OCI-M1 (cell line): ENCODE measurements at places on chromosomes 13 and 19.

DNA sequence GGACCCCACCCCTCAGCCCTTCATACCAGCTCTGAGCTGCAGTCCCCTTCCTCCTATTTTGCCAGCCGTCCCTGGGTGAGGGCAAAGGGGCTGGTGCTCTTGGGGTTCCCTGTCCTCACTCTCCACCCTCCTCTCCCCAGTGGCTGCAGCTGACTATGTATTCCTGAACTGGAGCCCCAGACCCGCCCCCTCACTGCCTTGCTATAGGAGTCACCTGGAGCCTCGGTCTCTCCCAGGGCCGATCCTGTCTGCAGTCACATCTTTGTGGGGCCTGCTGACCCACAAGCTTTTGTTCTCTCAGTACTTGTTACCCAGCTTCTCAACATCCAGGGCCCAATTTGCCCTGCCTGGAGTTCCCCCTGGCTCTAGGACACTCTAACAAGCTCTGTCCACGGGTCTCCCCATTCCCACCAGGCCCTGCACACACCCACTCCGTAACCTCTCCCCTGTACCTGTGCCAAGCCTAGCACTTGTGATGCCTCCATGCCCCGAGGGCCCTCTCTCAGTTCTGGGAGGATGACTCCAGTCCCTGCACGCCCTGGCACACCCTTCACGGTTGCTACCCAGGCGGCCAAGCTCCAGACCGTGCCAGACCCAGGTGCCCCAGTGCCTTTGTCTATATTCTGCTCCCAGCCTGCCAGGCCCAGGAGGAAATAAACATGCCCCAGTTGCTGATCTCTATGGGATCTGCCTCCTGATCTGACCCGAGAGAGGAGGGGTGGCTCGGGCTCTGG lies 2.4 kb downstream of the COX7A1 start:
- DNase-seq: no peak

DNA sequence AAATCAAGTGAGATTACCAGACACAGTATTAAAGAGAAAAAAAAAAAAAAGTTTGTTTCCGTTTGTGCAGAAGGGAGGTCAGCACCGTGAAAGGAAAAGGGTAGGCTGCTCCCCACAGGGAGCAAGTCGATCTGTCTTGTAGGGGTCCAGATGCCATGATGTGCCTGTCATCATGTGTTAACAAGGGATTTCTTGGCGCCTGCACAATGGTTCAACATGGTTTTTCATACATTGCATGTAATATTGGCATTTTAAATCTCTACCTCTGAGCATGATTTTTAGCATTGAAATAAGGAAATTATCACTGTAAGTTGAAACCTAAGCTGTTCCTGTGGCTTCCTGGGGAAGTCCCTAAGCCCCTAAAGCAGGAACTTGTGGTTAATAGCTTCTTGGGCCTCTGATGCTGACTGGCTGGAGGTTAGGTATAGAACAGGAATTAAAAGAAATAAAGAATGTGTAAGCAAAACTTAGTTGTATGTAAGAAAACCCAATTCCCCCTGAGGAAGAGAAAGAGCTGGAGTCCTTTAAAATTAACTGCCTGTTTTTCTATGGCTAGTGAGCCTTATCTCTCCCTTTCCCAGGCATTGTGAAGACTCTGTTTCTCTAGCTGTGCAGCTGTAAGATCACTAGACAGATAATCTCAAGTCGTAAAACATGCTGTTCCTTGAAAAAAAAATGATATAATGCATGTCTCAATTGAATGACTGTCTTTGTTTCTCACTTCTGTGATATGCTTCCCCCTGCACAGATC lies 7.4 kb upstream of the FCGBP start:
- peak; percentile 90 for DNase-seq

- DNase-seq: peak; percentile 51
Observed at GRCh38 chr19:41588497-41589209, 12.7 kb downstream of the CEACAM21 start.

- DNase-seq: no peak
Observed at GRCh38 chr19:41296433-41296871, 13.5 kb upstream of the CCDC97 start.

DNA sequence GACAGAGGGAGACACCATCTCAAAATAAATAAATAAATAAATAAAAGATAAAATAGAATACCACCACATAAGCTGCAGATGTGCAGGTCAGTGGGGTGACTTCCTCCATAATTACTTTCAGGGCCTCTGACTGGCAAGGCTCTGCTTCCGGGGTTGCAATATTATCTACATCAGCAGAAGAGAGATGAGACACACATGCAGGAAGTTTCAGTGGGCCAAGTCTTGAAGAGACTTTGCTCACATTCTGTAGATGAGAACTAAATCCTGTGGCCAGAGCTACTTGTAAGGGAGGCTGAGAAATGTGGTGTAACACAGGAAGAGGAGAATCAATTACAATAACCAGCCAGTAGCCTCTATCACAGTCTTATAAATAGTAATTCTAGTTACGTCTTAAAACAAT lies 89.9 kb upstream of the MAB21L1 start:
- peak; percentile 22 for DNase-seq

GRCh38 chr19:17669419-17669818 lies 18.7 kb downstream of the UNC13A start:
- DNase-seq: no peak

- no peak for DNase-seq
Observed at GRCh38 chr13:101985321-101985720, 416.5 kb downstream of the FGF14 start.

- DNase-seq: no peak
Observed at GRCh38 chr19:4991538-4991937, 22.6 kb downstream of the KDM4B start.

DNA sequence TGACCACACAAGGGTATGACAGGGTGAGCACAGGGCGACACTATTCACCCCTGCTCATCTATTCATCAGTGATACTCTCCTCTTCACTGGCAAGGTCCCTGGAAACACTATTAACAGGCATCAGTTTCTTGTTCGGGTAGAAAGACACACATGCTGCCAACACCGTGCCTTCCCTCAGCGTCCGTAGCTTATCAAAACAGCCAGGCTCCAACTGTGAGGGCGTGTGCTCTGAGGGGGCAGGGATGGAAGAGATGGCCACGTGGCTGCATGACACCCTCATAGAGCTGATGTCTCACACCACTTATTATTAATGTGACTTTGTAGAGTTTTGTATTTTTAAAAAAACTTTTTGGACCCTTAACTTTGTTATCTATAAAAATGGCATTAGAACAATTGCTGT lies 160.3 kb downstream of the ITGBL1 start:
- DNase-seq: peak; percentile 93

DNA sequence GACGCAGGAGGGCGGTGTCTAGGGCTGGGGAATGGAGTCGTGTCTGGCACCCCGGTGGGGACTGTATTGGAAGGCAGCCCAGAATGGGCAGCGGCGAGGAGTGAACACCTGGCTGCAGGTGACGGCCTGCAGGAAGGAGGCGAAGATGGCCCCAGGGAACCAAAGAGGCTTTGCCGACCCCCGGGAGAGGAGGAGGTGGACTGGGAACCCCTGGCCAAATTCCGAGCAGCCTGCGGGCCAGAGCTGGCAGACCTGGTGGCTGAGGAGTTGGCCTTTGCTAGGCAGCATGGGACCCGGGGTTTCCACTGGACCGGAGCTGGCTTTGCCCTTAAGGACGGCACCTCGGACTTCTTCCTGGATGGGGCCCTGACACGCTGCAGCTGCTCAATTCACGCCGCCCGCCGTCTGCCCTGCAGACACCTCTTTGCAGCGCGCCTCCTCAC lies 25.9 kb downstream of the ZSWIM9 start:
- no peak for DNase-seq

DNA sequence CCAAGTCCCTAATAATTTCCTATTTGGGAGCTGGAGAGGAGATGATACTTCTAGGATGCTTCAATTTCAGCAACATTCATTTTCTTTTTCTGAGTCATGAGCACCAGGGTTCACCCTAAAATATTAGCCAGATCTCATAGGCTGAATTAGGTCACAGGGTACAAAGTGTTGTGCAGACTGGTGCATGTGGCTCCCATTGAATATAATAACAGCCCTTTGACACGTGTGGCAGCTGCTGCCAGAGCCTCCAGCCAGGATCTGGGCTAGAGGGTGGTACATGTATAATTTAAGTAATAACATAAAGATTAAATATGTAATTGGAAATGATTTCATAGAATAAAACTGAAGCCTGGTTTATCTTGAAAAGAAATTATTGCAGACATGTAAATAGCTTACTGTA lies 244.9 kb downstream of the ATP8A2 start:
- DNase-seq: no peak

- DNase-seq: no peak
Observed at GRCh38 chr13:75784003-75784402, 147.9 kb downstream of the LMO7 start.

DNA sequence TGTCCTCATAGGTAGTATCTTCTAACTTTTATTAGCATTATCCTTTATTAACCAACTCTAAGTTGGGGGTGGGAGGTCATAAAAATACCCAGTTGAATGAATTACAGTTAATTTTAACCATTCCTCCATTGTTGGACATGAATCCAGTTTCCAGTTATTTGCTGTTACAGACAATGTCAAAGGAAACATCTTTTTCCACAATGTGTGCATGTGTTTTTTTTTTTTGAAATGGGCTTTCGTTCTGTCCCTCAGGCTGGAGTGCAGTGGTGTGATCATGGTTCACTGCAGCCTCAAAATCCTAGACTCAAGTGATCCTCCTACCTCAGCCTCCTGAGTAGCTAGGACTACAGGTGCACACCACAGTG lies 32.0 kb downstream of the KLF5 start:
- no peak for DNase-seq

DNA sequence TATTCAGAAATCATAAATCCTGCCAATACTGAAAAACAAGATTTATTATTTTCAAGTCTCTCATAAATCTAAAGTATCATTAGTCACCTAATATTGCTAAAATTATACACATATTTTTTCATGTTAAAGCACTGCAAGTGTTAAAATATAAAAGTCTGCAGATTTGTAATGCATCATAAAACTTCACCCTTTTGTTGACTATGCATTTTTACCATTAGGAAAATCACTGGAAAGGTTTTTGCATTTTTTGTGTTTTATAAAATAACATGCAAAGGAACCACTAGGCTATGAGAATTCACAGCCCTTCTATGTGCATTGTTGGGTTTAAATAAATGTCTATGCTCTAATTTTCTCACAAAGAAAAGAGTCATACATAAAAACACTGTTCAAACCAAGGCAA lies 407.3 kb downstream of the DACH1 start:
- DNase-seq: no peak

GRCh38 chr13:104286566-104287290 lies 1220.5 kb upstream of the SLC10A2 start:
- DNase-seq: no peak

DNA sequence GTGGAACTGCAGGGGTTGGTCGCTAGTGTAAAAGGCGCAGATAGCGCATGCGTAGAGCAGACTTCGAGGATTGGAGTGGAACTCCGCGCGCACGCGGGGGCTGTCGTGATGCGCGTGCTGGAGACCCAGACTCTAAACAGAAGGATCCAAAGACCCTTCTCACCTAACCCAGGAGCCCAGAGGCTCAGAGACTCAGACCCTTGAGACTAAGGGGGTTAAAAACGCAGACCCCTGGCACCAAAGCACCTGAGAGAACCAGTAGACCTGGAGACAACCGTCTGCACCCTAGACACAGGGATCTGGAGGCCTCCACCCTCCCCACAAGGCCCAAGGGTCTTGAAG lies 567 bp upstream of the CTU1 start:
- no peak for DNase-seq

DNA sequence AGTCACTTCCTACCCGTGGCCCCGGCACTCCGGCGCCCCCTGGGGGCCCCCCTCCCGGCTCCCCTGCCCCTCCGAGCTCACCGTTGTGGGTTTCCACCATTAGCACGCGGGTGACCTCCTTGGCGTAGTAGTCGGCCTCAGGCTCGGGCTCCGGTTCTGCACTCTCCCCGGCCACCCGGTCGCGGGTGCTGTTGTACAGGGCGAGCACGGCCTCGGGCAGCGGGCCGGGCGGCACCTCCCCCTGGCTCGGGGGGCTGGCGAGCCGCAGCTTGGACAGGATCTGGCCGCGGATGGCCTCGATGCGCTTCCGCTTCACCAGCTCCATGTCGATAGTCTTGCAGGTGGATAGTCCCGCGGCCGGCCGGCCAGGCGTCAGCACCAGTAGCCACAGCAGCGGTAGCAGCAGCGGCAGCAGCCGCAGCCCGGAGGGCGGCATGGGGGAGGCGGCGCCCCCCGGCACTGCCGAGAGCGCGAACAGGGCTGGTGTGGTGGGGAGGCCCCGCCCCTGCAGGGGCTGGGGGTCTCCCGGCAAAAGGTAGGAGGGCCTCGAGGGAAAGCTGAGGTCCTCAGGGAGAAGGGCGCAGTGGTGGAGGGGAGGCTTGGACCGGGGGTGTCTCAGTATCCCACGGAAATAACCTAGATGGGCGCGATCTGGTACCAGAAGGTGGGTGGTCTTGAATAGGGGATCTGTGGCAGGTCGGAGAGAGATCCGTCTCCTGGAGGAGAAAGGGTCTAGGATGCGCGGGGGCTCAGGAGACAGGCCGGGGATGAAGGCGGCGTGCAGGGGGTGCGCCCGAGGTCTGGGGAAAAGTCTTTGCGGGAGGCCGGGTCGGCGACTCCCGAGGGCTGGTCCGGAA lies 885 bp downstream of the TGFB1 start:
- peak; percentile 90 for DNase-seq

DNA sequence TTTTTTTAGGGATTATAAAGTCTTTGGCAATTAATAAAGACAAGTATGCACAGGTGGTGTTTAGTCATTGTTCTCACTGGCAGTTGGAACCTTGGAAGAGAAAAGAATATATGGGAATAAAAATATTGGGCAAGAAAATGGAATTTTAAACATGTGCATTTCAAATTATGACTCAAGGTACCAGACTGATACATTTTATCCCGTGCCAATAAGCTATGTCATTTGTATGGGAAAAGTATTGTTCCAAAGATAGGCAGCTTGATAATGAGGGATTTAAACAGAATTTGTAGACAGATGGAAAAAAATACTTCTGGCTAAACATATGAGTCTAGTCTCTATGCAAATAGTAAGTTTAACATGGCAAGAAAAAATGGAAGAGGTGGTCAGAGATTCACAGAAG lies 169.5 kb upstream of the UFM1 start:
- no peak for DNase-seq

- DNase-seq: peak; percentile 71
Observed at GRCh38 chr13:50810998-50811397, 32.5 kb downstream of the DLEU7 start.
